WERI-Rb-1 (cell line): ENCODE measurements at places on chromosomes 5 and 9.

DNA sequence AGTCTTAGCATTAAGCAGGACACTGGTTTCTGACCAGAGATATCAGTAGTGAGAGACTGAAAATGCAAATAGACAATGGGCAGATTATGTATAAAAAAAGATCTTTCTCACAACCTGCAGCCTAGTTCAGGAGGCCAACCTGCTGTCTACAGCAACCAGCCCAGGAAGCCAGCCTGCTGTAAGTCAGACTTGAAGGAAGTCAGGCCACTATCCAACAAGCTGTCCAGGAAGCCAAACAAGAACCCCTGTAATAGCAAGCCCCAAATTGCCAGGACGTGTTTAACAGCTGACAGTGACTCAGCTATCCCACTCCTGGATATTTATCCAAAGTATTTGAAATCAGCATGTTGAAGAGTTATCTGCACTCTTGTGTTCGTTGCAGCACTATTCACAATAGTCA lies 121.8 kb upstream of the SPIN1 start:
- DNase-seq, result no peak

DNA sequence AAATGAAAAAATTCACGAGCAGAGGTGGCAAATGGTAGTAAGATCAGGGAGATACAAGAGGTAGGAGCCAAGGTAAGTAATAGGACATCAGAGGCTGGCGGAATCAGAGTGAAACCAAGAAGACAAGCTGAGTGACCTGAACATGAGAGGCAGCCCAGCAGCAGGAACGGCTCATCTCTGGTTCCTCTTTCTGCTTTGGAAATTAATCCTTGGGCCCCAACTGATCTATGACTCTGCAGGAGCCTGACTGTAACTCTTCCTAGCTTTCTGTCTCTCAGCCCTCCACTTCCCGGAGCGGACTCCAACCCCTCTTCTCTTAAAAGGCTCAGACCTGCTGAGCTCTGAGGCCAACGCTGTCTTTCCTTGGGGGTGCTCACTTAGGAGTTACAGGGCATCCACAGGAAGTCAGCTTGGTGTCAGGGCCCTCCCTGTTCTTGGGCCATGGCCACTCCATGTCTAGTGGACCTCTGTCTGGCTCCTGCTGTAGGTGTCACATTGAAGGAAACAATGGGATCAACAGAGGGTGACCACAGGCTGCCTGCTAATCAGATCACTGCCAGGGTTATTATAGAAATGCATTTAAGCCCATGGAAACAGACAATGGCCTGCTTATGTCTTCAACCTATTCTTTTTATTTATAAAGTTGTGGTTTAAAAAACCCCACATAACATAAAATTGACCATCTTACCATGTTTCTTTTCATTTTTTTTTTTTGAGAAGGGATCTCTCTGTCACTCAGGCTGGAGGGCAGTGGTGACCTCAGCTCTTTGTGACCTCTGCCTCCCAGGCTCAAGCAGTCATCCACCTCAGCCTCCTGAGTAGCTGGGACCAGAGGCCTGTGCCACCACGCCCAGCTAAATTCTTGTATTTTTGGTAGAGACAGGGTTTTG lies 22.5 kb upstream of the SHB start:
- DNase-seq, result peak; percentile 52

- DNase-seq, result no peak
Measured at GRCh38 chr5:178769617-178770260, 39.3 kb upstream of the ZNF354A start.

DNA sequence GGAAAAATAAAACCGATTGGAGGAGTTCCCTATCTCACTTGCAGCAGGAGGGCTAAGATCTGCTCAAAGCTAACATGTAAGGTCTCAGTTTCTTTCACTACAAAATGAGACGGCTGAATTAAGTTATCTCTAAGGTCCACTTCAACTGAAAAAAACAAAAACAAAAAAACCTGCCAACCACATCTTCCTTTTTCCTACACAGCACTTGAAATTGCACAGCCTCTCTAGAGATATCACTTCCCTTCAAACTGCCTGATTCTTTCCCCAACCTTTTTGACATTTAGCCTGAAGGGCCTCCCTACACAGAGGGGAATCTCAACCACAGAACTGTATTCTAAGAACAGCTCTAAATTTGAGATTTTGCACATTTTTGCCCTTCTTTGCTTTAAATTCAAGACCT lies 227.9 kb upstream of the TARS1 start:
- no peak for DNase-seq

DNA sequence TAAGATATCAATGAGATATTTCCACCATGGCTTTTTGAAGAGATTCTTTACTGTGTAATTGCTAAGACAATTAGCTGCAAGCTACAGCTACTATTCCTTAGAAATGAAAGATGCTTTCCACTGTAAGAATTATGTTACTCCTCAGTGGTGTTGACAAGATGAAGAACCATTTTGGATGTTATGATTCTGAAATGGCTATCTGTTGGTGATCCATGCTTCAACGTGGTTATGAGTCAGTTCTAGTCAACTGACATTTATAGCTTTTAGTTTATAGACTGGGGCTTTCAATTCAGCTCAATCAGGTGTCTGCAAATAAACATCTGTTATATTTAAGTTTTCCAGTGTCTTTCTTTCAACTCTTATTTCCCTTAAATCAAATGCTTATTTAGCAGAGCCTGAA lies 93.7 kb downstream of the SGCD start:
- DNase-seq, result no peak

DNA sequence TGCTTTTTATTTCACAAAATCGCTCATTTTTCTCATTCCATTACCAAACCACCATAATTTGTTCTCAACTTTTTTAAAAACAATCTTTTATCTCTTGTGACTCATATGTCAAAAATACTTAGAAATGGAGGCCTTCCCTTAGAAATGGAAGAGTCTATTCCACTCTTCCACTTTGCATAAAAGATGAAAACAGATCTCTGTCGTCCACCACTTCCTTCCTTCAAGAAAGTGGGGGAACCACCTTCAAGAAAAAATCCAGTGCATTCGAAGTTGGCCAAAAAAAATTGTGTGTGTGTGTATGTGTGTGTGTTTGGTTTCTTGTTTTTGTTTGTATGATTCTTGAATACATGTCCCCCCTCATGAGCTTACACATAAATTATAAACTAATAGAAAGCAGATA lies 628.8 kb upstream of the DMAC1 start:
- DNase-seq, result no peak

DNA sequence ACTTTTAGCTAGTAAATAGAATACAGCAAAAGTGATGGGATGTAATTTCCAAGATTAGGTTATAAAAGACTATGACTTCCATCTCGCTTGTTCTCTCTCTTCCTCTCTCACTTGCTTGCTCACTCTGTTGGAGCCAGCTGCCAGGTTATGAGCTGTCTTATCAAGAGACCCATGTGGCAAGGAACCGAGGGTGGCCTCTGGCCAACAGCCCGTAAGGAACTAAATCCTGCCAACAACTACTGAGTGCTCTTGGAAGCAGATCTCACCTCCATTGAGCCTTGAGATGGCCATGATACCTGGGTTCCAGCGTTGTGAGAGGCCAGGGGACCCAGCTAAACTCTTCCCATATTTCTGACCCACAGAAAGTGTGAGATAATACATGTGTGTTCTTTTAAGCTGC lies 636.1 kb downstream of the ACTL7B start:
- no peak for DNase-seq

DNA sequence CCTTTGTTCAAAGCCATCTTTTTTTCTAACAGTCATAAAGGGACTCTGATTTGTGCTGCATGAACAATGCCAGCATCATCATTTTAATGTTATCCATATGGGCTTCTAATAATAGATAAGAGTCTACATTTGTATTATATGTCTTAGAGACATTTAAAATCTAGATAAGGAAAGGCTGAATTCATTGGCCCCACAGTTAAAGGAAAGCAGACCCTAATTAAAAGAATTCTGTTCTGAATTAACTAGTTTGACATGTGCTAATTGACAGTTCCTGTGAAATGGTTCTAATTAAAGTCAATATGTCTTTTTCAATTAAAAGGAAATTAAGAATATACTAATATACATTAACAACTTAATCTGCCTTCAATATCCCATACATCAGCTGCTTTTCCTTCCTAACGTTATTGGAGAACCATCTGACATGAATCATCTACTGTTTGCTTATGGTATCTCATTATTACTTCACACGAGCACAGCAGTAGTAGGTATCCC lies 104.7 kb downstream of the NR2F1-AS1 start:
- no peak for DNase-seq

- DNase-seq, result no peak
Measured at GRCh38 chr9:131804826-131805225, 65.0 kb upstream of the RAPGEF1 start.

GRCh38 chr5:151023047-151023615 lies 2.7 kb downstream of the GPX3 start:
- no peak for DNase-seq

- DNase-seq, result no peak
Measured at GRCh38 chr5:135433681-135434426, 13.3 kb downstream of the DCANP1 start.

DNA sequence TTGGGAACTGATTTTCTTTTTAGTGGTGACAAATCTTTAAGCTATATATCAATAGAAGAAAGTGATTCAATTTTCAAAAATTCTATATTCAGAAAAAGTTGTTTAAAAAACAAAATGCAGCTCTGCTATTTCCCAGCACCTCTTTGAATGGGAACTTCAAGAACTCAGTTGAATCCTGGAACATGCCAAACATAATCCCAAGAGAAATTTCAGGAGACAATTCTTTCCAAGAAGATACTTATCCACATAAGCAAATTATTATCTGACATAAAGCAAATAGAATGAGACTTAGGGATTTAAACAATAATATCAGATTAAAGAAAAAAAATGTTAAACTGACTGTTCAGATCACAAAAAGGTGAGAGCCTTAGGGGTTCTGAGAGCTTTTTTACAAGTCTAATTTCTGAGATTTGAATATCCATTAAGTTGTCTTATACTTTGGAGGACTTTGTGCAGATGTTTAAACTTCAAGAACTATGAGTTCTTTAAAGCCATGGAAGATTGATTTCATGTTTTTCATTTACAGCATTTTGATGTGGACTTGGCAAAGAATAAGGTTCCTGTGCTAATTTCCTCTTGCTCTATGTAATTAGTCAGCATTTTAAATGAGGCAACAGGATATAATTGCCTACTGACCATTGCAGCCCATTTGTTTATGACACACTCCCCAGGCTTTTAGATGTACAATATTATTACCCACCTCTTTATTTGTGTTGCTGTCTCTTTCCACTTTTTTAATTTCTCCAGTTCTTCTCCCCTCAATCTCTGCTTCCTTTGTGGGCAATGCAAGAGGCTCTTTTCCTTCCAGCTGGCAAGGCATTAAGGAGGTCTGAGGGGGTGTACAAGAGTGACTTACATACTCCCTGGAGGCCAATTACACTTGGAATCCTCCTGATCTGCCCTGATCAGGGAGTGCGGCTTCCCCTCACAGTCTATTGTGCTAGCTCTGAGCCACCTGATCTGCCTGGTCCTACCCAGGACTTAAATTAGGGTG lies 419.1 kb downstream of the NR2F1-AS1 start:
- DNase-seq, result no peak

- no peak for DNase-seq
Measured at GRCh38 chr5:37889612-37890317, 49.9 kb upstream of the GDNF start.

- no peak for DNase-seq
Measured at GRCh38 chr5:168807287-168807686, 228.1 kb upstream of the PANK3 start.

DNA sequence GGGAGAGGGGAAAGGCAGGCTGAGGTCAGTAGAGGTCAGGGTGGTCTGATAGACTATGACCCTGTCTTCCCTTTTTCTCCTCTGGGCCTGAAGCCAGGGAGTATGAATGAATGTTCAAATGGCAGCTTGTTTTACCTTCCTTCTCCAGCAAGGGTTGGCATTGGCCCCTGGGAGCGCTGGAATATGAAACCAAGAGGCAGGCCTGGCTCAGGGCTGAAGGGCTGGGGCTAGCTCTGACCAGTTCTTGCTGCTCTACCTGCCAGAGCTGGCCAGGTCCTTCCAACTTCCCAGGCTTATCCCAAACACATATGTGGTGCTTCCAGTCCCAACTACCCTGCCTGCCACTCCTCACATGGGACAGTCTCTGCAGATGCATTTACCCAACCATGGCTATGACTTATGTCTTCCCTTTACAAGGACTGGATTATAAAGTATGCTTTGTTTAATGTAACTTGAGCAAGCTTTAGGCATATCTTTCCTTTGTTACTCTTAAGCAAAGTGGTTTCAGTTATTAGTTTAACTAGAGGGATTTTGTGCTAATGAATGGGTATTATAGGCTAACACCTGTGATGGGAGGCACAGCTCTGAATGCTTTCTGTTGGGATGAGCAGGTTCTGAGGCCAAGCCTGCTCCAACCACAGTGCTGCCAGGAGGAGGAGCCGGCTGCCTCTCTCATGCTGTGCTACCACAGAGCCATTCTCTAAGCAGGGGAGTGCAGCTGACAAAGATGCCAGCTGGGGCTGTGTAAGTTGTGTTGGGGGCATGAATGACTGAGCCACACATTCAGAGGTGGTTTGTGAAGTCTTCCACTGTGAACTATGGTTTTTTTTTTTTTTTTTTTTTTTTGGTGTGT lies 6.1 kb downstream of the CCNI2 start:
- DNase-seq, result peak; percentile 57

GRCh38 chr9:94175669-94176068 lies 83.4 kb upstream of the ZNF169 start:
- no peak for DNase-seq

DNA sequence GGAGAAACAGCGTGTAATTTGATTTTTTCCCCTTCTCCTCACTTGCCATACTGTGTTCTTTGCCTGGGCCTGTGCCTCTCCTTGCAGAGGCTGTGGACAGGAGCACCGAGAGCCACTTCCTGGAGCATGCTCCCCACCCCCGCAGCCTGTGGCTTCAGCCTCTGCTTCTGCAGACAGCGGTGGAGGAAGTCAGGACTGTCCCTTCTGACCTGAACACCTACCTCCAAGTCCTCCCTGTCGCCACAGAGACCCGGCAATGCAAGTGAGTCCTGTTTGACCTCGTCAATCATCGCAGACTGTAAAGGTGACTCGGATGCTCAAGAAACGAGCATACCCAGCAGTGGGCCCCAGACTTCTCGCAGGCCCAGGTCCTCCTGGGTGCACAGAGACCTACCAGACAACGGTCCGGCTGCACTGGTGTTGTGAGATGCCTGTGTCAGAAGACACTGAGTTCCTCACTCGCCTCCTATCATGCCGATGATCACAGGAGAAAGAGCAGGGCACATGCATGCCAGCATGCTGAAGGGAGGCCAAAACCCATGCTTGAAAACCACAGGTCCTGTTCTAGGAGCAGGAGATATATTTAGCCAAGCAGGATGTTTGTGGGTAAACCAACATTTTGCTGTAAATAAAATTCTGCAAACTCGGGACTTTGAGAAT lies 198.8 kb downstream of the AUH start:
- no peak for DNase-seq

DNA sequence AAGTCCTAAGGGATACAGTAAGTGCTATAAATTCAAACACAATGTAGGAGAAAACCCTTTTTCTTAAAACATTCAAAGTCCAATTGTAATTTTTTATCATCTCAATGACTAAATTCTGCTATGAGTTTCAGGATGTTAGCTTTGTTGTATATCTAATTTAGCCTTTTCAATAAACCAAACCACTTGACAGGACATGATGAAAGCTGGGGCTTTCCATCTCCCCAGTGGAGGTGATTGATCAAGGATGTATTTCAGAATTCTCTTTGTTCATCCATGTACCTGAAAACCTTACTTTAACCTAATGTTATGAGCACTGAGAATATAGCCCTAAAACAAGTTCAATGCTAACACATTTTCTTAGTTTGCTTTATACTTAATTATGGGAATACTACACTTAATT lies 639.0 kb upstream of the ITGA1 start:
- DNase-seq, result no peak

- DNase-seq, result peak; percentile 29
Measured at GRCh38 chr9:117732494-117732893, 28.3 kb downstream of the TLR4 start.

GRCh38 chr5:135242866-135243555 lies 156.0 kb downstream of the MACROH2A1 start:
- peak; percentile 2 for DNase-seq
